ENCODE measurements at places on chromosomes 6 and 20.
A peak's percentile ranks its signal among the peaks of the same experiment; 100 is the strongest.

DNA sequence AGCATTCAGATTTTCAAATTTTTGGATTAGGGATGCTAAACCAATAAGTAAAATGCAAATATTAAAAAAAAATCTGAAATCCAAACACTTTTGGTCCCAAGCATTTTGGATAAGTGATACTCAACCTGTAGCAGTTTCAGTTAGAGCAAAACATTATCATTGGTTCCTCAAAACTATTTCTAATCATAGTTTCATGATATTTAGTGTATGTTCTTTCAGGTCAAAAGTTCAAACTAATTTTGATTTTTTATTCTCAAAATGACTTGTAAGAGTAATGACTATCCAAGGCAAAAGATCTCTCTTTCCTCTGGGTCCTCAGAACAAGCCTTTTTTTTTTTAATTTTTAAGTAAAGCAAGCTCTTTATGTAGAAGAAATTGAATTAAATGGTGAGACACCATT lies 64.0 kb upstream of the TFB1M start:
- DNase-seq = no peak

GRCh38 chr6:13226071-13226470 lies 102.3 kb downstream of the TBC1D7 start:
- DNase-seq = no peak

DNA sequence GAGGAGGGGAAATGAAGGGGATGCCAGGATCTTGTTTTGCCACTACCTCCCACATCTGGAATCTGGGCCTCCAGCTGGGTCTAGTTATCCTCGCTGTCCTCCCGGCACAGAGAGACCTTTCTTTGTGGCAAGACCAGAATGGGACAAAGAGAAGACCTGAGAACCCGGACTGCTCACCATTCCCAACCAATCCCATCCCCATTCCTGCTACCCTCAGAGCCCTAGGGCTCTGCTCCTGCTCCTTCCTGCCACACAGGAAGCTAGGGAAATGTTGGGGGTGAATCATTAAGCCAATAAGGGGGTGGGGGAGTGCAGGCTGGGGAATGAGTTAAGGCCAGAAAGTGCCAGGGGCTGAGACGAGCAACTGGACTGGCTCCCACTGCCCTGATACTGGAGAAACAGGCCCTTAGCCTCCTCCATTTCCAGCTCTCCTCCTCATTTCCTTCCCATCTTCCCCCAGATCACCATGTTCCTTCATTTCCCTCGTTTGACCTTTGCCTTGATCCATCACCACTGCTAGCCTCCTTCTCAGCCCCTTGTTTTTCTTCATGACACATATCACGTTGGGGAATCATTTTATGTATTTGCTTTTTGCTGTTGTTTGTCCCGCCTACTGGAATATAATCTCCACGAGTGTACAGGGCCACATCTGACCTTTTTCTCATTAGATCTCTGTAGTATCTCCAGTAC lies 4.6 kb upstream of the IER3 start:
- DNase-seq = no peak

- DNase-seq = no peak
Observed at GRCh38 chr6:52538901-52539354, 37.9 kb downstream of the TRAM2 start.

DNA sequence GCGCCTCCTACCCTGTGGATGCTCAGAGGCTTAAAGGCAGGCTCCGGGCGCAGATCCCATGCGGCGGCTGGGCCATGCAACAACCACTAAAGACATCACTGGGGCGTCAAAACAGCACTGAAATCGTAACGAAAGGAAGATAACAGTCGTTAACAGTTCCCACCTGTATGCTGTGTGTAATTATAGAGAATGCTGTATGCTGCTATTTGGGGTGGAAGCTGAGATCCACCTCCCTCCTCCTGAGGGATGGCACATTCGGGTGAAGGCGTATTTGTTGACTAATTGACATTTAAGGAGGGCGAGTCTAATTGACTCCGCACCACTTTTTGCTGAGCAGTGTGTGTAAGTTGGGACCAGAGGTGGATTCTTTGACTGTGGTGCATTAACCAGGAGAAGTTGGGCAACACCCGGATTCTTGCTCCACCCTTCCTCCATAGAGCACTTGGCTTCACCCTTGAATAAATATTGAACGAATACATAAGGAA lies 687 bp downstream of the SLC35A1 start:
- peak; percentile 61 for DNase-seq

DNA sequence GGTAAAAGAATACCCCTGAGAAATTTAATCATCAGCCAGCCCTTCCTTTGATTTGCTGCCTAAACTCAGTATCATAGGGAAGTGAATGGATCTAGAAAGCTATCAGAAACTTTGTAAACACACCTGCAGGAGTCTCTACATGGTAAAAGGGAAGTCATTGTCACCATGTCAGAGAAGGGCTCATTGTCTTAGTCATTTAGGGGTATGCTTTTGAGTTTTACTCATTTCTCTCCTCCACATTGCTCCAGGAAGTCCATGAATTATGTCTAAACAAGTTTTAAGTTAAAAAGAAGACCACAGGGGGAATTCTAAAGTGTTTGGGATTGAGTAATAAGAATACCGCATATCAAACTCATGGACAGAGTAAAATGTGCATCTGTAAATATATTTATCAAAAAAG lies 2.5 kb downstream of the SLC17A1 start:
- DNase-seq = no peak

GRCh38 chr6:54112151-54112650 lies 958 bp downstream of the MLIP start:
- DNase-seq = no peak

GRCh38 chr6:160121981-160122380 lies 366 bp downstream of the SLC22A1 start:
- no peak for DNase-seq

DNA sequence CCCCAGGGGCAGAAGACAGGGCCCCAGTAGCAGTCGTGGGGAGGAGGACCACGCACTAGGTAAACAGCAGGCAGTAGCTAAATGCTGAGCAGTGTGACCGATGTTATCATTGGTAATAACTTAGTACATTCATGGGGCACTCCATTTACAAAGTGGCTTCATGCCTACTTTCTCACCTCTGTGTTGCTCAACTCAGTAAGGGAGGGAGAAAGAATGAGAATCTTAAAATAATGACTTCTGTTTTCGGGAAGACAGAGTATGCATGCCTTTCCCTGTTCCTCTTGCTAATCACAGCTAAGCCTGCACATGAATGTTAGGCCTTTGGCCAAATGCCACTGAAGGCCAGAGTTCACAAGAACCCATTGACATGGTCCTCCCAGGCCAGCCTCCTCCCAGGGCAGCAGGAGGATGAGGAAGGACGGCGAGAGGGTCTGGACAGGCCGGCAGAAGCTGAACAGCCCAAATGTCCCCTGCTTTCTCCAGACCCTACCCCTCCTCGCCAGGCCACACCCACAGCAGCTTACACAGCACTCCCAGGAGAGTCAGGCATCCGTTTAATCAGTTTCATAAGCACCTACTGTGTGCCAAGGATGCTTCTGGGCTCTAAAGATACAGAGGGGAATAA lies 183.4 kb downstream of the ANKRD60 start:
- DNase-seq = no peak

- DNase-seq = peak; percentile 47
Observed at GRCh38 chr6:39865011-39865888, 69.0 kb downstream of the MOCS1 start.

- DNase-seq = no peak
Observed at GRCh38 chr6:157272866-157273755, 50.2 kb downstream of the TMEM242 start.

GRCh38 chr6:34316431-34317171 lies 67.8 kb upstream of the SMIM29 start:
- DNase-seq = peak; percentile 49

GRCh38 chr6:45661661-45662060 lies 283.9 kb upstream of the SUPT3H start:
- no peak for DNase-seq

DNA sequence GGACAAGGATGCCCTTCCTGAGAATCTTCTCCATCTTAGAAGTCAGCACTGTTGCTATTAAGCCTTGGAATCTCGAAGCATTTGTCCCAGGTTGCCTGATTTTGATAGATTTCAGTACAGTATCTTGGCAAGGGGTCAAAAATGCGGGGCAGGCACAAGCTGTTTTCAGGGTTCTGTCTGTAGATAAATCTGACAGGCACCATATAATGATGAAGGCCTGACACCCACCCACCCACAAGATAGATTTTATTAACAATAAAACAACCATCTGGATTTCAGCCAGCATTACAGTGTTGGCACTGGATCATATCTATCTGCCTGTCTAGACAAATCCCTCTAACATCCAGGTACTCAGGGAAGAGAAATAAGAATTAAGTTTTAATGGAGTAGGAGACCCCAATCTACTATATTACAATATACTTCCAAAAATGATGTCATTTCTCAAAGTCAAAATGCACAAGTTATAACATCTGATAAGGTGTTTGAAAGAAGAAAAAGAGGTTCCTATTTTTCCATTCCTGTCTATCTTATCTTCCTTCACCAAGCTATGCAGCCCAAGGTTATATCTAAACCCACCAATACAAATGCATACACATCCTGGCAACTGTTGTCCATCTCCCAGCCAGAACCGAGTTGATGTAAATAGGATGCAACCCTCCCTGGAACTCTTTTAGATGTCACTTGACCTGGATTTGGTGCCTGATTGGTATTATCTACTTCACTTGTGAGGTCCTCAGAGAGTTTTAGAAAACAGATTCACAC lies 10.7 kb downstream of the NEDD9 start:
- no peak for DNase-seq

DNA sequence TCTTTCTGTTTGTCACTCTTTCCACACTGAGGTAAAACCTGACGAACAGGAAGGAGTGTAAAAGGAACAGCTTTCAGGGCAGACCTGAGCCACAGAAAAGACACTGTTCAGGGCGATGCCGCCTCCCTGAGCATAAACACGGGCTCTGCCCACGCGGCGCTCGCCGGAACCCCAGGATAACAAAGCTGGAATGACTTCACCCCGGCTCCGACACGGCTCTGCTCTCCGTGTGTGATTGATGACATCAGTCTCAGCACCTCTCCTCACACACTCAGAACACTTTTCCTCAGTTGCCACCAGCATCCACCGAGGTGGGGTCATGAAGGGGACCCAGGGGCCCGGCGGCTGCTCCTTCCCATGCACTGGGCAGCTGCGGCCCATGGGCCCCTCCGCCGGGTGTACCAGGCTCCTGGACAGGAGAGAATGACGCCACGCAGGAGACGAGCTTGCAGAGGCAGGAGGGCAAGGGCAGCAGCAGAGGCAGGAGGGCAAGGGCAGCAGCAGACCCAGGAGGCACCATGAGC lies 43.6 kb downstream of the DLL1 start:
- DNase-seq = no peak

DNA sequence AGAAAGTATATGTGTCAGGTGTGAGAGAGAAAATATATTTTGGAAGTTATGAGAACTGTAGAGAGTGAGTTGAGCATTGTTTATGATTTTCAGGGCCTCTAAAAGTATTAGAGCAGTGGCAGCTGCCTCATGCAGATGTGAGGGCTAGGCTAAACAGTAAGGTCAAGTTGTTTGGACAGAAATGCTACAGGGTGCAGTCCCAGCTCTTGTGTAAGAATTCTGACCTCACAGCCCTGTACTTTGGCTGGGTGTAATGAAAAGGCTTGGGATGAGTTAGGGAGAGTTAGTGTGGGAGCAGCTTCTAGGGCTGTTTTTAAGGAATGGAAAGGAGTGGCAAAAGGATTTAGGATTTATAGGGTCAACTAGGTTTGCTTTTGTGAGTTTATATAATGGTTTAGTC lies 764.8 kb upstream of the ADGRB3 start:
- DNase-seq = no peak

DNA sequence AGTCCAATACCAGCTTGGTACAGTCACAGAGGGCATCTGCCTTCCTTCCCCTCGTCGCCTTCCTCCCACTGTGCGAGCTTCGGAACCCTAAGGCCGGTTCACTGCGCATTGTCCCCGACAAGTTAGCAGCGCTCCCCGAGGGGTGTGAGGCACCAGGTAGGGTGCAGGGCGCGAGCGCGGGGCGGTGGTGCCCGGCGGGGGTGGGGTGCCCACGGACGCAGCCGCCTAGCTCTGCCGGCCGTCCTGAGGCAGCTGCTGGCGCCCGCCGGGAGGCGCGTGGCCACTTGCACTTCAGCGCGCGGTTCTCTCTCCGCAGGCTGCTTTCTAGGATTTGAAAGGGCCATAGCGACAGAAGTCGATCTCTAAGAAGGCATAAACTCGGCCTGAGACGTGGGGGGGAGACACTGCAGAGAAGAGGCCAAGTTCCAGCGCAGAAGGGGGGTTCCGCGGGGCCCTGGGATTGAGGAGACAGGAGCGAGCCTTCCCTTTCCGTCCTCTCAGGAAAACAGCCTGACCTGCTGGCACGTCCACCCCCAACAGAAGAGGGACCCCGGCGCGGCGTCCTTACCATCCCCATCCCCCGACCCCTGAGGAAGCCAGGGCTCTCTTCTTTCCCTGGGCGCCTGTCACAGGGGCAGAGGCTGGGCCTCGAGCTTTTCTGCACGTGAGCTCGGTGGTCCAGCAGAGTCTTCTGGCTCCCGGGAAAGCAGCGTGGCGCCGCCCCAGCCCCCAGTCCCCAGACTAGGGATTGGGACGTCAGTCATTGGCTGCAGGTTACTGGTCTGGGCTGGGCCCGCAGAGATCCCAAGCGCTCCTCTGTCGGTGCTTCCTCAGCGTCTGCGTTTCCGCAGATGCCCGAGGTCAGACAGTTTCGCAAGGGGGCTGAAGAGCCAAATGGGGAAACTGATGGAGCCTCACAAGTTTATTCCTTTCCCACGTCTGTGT lies 15.6 kb upstream of the PRDM13 start:
- no peak for DNase-seq

DNA sequence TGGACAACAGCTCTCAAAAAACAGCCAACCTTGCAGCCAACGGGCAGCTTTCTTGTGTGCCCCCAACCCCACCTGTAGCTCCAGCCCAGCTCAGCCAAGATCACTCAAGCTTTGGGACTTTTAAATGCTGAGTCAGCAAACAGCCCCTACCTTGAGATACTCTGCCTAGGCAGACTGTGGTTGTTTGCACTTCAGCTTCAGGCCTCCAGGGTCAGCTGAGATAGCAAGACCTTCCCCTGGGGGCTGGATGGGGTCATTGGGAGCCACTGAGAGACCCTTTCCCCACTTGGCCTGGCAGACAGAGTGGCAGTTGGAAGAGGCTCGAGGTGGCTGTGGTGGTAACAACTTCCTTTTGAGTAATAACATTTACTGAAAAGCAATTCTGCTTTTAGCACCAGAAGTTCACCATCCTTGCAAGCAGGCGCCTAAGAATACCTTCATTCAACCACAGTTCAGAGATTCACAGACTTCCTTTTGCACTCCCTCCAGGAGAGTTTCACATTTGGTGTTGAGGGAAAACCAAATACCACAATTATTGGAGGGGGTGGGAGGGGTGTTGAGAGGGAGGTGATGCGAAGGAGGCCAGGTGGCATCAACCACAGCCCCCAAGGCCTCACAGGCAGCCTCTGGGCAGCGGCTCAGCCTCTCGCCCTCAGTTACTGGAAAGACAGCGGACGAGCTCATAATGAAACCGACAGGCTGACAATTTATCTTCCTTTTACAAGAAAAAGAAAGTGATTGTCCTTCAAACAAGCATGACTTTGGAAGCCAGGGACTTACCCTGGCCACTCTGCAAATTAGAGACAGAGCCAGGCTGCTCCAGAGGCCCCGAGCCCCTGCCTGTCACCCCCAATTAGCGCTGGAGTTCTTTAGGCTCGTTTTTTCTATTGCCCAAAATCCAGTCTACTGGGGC lies 148.1 kb downstream of the CEBPB start:
- DNase-seq = peak; percentile 89
